Kidney (tissue), 22 donors: ENCODE measurements at places on chromosomes 5 and 9.

GRCh38 chr5:119470105-119470763, 17.9 kb downstream of the HSD17B4 start:
- no peak for DNase-seq

DNA sequence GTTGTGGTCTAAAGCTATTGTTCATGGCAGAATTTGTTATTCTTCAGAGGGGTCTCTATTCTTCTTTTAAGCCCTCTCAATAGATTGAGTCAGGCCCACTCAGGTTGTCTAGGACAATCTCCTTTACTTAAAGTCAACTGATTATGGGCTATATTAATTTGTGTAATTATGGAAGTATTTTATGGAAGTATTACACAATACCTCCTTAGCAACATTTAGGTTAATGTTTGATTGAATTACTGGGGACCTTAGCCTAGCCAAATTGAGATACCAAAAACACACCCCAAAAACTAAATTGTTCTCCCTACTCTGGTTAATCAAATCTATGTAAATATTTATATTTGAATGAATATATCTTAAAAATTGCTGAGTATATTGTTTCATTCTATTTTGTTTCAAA, 347.1 kb upstream of the GRIN3A start:
- no peak for DNase-seq

DNA sequence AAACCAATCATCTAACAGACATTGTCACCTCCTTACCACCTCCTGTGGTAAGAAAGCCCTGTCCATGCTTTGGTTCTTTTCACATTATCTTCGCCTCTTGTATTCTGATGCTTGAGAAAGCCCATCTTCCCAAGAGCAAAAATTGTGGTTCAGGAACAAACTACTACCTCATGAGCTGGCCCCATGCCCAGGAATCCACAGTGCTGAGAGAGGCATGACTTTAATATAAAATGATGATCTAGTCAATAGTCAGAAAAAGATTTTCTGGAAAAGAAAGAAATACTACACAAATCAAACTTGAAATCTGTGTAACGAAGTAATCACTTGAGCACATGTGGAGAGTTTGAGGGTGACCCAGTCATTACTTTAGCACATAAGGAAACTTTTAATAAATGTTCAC, 94.7 kb downstream of the FGF10 start:
- peak; percentile 39 for DNase-seq

GRCh38 chr9:75138260-75139040, 50.1 kb downstream of the OSTF1 start:
- DNase-seq, result no peak

DNA sequence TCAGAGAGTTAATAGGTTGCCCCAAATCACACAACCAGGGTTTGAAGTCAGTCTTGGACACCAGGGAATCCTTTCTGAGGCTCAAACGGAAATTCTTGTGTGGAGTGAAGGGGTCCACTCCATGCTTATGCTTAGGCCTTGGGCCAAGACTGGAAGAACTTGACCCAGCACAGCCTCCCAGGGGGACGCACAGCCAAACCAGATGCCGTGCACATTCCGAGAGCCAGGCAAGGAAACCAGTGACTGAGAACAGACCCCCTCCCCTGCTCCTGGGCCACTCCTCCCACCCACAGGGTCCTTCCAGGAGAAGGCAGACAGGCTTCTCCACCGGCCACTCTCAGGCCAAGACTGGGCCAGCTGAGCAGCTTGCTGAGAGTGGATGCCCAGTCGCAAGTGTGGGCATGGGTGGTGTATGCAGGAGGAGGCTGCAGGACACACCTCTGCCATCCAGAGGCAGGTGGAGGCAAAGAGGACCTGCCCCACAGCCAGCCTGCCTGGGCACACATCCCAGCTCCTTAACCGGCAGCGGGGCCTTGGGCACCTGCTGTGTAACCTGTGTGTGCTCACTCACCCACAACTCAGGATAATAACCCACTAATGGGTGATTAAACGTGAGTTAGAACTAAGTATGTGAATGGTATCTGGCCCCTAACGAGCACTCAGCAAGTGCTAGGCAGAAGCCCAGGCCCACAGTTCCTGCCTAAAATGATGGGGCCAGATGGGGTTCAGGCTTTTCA, 38.0 kb downstream of the NIPAL4 start:
- peak; percentile 22 for DNase-seq

DNA sequence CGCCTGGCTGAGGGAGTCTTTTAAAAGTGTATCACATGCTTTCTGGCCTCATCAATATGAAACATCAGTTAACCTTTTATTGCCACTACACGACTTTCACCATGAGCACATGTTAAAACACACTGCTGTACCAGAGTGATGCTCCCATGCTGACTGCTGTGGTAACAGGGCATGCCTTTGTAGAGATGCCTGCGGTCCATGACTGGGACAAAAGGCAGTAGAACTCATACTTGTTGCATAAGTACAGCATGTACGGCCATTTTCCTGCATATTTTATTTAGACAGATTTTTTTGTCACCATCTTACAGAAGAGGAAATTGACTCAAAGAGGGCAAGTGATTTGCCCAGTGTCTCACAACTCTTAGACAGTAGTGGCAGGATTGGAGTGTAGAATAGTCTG, 105.7 kb upstream of the ADAMTSL1 start:
- DNase-seq, result no peak

- no peak for DNase-seq
These were observed 31.6 kb upstream of the ACOT12 start for GRCh38 chr5:81425569-81425968.

- no peak for DNase-seq
These were observed 372.7 kb downstream of the ICE1 start for GRCh38 chr5:5795074-5795771.

DNA sequence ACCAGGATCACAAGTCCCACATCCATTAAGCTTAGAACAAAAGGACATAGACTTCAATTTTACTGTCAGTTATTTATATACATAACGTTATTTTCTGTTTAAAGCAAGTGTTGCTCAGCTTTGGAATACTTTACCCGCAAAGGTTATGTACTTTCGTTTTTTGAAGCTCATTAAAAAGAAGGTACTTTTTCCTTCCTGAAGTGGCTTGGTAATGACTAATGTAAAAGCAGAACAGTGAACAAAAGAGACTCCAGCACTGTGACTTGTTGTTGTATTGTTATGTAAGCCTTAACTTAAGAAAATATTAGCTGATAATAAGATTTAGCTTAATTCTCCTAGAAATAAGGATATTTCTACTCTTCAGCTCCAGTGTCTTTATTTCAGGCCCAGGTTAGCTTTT, 97.3 kb upstream of the SLCO6A1 start:
- no peak for DNase-seq

DNA sequence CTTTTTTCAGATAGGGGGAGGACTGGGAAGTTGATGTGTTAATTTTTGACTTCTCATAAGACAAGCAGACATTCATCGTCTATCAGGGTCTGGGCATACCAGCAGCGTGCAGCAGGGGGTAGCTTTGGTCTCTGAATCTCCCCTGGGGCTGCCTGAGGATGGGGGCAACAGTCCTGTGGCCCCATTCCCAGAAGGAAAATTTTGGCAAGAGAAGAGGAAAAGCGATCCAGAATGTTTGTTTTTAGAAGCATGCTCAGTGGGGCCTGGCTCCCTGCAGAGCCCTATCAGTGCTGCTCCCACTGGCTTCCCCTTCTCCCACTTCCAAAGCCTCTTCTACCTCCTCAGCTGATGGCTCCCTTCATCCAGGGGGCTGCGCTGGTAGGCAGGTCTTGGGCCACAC, 194.8 kb upstream of the IL12B start:
- no peak for DNase-seq
